ENCODE measurements at places on chromosomes 16 and 17.

- no peak for DNase-seq
These were observed 28.2 kb upstream of the PSMD7 start for GRCh38 chr16:74268372-74268782.

GRCh38 chr17:79947351-79948031 is 88.2 kb downstream of the TBC1D16 start:
- no peak for DNase-seq

- DNase-seq = no peak
These were observed 62.0 kb upstream of the DNAJA2 start for GRCh38 chr16:47035436-47035835.

DNA sequence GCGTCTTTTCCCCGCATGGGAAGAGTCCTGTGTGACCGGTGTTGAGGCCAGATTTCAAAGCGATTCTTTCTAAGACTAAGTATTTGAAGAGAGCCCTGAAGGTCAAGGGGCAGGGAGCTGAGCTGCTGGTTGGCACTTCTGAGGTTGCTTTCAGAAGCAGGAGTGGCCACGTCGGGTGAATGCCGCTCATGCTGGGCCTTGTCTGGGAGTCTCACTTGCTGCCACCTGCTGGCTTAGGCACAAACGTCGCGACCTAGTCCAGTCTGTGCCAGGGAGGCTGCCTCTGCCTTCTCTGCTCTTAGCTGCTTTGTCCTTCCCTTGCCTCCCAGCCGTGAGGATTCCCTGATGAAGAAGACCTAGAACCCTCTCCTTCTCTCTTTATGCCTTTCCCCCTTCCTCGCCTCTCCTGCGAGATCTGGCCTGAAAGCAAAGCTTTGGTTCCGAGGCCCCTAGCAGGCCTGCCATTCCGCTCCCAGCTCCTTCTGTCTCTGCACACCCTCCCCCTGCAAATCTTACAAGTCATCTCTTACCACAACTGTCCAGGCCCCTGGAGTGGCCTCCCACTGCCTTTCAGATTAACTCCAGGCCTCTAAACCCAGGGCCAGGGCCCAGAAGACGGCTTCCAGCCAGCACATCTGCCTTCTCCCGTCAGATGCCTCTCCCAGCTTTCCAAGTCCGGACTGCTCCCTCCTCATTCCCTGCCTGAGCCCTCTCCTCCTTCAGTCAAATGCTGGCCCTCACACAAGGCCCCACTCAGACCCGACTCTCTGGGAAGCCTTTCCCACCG is 11.4 kb downstream of the CTNS start:
- no peak for DNase-seq

- no peak for DNase-seq
These were observed 18.5 kb upstream of the IRX3 start for GRCh38 chr16:54305080-54305479.

DNA sequence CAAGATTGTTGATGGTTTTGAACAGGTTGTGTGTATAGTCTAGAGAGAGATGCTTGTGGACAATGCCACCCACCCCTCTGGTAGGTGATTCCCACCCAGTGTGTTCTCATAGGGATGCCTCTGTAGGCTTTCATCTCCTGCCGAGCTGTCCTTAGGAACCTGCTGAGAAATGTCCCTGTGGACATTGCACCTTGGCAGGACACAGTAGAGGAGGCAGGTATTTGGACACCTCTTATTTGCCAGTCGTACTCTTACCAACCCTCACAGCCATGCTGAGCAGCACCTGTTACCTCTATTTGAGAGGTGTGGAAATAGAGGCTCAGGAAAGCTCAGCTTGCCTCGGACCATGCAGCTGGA is 33.2 kb downstream of the EPN2 start:
- no peak for DNase-seq

GRCh38 chr17:9104370-9105041 is 83.2 kb downstream of the NTN1 start:
- DNase-seq = no peak

DNA sequence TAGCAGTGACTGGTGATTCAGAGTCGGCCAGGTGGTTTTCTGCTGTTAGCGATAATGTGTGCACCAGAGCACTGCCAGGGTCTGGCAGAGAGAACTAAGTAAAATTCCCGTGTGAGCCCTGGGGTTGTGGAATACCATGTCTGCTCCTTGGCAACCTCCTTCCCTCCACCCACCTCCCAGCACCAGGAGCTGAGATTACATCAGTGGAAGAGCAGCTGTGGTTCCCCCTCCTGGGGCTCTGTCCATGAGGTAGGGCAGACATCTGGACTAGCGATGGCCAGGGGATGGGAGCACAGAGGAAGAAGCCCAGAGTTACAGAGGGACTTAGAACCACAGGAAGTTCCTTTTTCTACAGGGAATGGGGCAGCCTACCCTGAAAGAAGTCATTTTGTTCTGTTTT is 15.8 kb downstream of the CLEC10A start:
- DNase-seq = no peak

- no peak for DNase-seq
These were observed 86.8 kb downstream of the NPIPB11 start for GRCh38 chr16:29319726-29320125.

- DNase-seq = no peak
These were observed 4.6 kb upstream of the DDX52 start for GRCh38 chr17:37647856-37648255.

GRCh38 chr17:69578385-69578936 is 164.0 kb downstream of the MAP2K6 start:
- DNase-seq = no peak

DNA sequence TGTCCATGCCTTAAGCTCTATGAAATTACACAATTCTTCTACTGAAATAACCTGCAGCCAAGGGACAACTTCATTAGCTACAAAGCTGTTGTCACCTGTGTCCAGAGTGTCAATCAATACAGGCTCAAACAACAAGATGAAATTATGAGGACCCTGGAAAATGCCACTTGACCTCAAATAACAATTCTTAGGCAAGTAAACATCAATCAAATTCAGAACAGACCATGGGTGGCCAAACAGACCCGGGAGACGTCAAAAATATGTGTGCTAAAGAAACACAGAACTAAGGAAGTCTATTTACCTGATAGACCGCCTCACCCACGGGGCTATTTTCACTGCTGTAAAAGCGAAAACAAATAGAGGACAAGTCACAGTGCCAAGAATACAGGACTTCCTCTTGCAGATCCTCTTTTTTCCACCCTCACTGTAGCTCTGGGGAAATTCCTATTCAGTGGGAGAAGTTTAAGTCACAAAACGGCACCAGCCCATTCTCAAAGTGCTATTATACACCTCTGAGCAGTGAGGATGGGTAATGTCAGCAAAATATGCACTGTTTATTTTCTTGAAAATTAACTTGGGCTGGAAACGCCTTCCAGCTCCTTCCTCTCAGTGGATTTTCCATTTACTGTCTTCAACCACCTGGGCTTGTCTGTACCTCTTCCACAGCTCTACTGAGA is 2.7 kb downstream of the LITAF start:
- no peak for DNase-seq

DNA sequence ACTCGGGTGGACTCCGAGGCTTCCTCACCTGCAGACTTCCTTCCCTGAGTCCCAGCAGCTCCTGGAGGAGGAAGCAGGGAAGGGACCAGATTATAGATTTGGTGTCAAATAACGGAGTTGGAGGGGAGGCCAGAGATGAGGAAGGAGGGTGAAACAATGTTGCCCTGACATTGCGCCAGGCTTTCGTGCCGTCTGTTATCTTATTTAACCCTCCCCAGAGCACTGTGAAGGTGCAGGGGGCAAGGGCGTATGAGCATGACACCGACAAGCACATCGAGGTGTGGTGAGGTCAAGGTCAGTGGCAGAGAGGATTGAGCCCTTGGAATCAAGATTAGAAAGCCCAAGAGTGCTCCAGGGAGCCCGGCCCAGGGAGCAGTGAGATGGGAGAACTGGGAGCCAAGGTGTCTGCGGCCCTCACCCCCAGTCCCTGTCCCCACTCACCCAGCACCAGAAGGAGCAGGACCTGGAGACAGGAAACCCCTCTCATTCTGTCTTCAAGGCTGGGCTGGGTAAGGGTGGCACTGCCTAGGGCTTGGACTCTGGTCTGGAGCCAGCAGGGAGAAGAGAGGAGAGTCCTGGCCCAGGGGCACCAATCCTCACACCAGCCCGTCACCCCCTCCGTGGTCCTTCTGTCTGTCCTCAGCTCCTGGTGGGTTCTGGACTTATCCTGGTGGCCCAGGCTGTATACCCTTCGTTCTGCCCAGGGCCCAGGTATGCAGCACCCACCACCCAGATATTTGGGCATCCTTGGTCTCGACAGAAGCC is 1.1 kb downstream of the PRSS33 start:
- DNase-seq = no peak

DNA sequence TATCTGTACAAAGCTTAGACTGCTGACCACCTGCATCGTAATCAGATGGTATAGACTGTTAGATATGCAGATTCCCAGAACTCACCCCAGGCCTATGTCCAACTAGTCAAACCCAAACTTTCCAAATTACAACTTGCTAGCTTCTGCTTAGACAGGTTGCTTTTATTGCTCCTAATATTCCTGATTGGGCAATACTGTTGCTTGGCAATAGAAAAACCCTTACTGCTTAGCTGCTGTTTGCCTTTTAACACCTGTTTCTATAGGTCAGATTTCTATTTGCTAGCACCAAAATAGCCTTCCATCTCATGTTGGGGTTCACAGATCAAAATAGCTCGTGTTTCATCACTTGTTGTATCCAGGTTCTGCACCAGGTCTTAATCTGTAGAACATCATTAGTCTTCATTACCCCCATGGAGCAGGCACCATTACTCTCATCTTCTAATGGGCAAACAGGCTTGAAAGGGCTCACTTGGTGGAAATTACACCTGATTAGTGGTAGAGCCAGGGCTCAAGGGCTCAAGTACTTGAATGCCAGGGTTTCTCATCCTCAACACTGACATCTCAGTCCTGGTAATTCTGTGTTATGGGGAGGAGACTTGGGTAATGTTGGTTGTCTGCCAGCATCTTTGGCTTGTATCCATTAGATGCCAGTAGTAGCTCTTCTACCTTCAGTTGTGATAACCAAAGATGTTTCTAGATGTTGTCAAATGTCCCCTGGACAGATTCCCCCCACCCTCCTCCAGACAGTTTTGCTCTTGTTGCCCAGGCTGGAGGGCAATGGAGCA is 2.7 kb downstream of the ZP2 start:
- no peak for DNase-seq

- no peak for DNase-seq
These were observed 5.4 kb upstream of the RNF222 start for GRCh38 chr17:8402921-8403536.
